Activated naive CD4-positive, alpha-beta T cell (primary cell): ENCODE measurements at places on chromosomes 5 and 9.

GRCh38 chr5:15037247-15037908 is 165.8 kb upstream of the ANKH start:
- DNase-seq, result no peak

GRCh38 chr5:95669540-95669939 is 13.3 kb downstream of the SPATA9 start:
- no peak for DNase-seq

- no peak for DNase-seq
Observed at GRCh38 chr9:114202849-114203248, 47.5 kb downstream of the COL27A1 start.

DNA sequence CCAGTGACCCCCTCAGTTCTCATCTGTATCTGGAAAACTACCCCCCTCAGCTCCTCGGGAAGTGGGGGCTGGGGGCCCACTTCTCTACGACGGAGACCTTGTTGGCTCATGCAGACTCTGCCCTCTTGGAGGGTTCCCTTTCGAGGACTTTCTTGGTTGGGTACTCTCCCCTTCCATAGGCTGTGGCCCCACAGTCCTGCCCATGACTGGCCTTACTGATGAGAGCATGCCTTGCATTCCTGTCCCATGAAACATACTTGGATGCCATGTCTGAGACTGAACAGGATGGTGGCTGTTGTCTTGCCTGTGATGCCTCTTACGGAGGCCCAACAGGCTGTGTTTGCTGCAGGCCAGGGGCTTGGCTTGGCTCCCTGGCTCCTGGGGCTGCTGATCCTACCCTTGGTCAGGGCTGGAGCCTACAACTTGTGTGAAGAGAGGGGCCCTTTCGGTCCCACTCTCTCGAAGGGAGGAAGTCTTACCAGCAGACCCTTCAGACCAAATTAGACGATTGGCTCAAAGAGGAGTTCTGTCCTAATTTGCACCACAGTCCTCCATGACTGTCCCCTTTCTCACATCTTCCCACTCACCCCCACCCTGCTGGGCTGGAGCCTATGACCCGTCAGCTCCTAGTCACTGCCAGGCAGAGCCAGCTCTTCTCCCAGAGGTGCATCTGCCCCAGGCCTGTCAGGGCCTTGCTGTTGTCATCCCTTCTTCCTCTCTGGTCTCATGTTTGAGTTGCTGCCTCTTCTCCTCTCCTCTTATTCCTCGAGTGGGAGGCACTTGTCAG is 109.9 kb downstream of the CACNA1B start:
- DNase-seq, result no peak
